ENCODE measurements at places on chromosomes 2 and 18.
A peak's percentile ranks its signal among the peaks of the same experiment; 100 is the strongest.

GRCh38 chr2:56674084-56674483 lies 490.3 kb downstream of the CCDC85A start:
- no peak for DNase-seq

DNA sequence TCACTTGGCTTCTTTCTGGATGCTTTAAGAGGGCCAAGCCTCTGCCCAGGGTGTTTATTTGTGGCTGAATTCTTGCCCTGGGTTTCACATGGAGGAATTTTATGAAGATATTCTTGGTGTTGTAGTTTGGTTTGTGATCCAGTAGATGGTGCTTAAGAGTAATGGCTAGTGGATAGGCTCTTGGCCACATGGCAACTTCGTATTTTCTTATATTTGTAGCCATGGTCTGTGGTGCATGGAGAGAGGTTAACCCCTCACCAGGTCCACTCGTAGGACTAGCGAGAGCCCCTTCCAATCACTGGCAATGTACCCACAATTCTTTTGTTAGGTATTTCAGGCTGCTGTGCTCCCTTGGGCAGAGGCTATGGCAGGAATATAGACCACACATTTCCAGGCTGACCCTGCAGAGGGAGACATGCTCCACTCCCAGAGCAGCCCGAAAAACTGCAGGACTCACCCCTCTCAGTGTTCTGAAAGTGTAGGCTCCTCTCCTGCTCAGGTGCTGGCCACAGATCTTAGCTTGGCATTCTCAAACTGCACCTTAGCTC lies 582.1 kb upstream of the SETBP1 start:
- no peak for DNase-seq

DNA sequence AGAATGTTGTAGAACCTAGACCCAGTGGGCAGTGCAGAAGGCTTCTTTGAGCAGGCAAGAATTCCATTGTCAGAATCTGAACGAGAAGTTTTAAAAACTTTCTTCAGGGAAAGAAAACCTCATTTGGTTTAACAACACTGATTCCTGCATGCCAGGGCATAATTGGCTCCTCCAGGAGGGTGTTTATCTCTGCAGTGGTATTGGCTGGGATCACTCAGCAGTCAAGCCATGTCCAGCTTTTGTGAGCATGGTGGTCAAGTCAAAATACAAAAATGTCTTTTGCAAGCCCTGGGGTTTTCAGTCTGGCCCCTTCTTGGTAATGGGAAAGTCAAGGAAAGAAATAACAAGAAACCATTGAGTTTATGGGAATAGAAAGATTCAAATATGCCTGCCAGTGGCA lies 28.3 kb downstream of the FHOD3 start:
- DNase-seq = no peak

- DNase-seq = no peak
Observed at GRCh38 chr2:4678927-4679326, 975.6 kb downstream of the DCDC2C start.

- no peak for DNase-seq
Observed at GRCh38 chr2:172281648-172282570, 145.5 kb upstream of the ITGA6 start.

- DNase-seq = no peak
Observed at GRCh38 chr2:196480653-196481323, 158.7 kb upstream of the CCDC150 start.

- peak; percentile 68 for DNase-seq
Observed at GRCh38 chr2:85750587-85751575, 2.9 kb upstream of the ATOH8 start.

Measured in activated CD4-positive, alpha-beta memory T cell treated with anti-CD3 and anti-CD28 coated beads, Interleukin-2, amount 10 ng/mL, durations not matched to agents 7 days and 5 days (primary cell).